Cardiac fibroblast (primary cell): ENCODE measurements at places on chromosomes 7 and 10.

GRCh38 chr7:84900215-84900614 is 286.6 kb downstream of the SEMA3D start:
- no peak for DNase-seq

- DNase-seq: no peak
Measured at GRCh38 chr10:62182595-62182994, 86.0 kb downstream of the RTKN2 start.

- no peak for DNase-seq
Measured at GRCh38 chr7:104327534-104327933, 869 bp upstream of the LHFPL3 start.

GRCh38 chr7:47669178-47669891 is 87.4 kb upstream of the TNS3 start:
- DNase-seq: peak; percentile 95

DNA sequence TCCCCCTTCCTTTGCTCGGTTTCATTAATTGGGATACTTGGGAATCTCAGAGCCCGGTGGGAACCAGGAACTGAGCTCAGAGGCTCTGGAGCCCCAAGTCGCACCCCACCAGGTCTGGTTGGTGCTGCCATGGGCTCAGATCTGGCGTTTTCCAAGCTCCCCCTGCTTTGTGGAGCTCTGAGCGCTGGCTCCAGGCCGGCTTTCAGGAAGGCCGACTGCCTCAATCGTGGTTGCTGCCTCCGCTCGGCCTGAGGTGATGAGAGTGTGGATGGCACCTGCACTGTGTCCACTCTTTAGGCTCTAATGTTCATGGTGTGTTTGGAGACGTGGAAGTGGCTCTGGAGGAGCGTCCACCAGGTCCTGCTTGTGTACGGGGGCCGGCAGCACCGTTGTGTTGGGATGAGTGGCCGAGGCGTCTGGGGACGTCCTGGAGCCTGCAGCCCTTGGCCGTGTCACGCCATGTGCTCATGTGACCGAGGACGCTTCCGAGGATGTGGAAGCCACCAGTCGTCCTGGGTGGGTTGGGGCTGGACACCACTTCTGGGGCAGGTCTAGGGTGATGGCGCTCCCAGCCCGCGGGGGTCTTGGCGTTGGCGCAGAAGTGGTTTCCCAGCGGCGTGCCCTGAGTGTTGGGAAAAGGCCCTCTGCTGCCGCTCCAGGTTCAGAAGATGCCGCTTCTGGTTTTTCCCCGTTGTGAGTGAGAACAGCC is 8.2 kb downstream of the INPP5A start:
- no peak for DNase-seq

DNA sequence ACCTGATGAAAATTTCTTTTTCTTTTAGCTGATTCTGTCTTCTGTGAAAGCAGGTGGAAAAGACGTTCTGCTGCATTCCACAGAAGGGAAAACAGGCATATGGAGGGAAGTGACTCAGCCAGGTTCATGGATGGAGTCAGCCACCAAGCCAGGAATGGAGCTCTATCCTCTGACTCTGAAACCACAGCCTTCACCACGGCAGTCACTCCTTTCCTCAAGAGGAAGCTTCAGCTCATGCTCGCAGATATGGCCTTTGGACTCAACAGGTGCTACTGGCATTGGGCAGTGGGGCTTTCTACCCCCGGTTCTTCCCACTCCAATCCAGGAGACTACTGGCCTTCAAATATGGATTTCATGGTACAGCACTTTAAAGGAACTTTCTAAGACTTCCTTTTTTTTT is 11.5 kb upstream of the PLAU start:
- DNase-seq: peak; percentile 59

GRCh38 chr10:62084451-62084850 is 183.0 kb downstream of the ARID5B start:
- peak; percentile 62 for DNase-seq

GRCh38 chr7:17495655-17496394 is 197.4 kb downstream of the AHR start:
- no peak for DNase-seq

- peak; percentile 93 for DNase-seq
Measured at GRCh38 chr7:100545360-100546128, 6.5 kb downstream of the AGFG2 start.

DNA sequence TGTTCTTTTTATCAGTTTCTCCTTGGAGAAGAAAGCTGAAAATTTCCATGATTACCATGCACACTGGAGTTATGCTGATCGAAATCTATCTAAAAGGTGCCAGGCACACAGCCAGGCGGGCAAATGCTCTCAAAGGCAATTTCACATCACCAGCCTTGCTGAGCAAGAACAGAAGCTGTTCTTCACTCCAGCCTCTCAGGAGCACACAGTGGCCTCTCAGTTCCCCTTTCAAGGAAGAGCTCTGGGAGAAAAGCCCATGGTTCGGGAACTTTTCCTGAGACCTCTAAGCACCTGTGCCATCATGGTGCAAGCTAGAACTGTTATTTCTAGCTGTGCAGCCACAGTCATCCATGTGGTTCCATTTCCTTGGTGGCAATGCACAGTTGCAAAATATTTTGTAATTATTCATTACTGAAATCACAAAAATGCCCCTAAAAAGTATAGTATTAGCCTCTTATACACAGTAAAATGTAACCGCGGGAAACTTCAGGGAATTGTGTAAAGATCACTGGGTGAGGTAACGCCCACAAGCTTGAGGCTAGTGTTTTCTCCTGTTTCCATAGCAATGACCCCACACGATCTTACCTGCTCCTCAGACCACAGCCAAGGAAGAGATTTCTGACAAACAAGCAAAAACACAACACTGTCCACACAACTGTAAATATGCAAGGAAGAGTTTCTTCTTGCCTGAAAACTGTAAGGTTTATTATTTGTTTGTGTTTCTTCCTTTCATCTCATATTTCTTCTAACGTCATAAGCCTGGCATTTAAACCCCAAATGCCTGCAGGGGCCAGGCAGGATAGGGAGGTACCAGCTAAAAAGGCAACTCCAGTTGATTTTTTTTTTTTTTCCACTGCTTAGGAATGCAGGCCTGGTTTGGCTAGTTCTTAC is 121.2 kb downstream of the FAM107B start:
- peak; percentile 62 for DNase-seq

GRCh38 chr10:76265441-76266113 is 834.2 kb downstream of the LRMDA start:
- no peak for DNase-seq

DNA sequence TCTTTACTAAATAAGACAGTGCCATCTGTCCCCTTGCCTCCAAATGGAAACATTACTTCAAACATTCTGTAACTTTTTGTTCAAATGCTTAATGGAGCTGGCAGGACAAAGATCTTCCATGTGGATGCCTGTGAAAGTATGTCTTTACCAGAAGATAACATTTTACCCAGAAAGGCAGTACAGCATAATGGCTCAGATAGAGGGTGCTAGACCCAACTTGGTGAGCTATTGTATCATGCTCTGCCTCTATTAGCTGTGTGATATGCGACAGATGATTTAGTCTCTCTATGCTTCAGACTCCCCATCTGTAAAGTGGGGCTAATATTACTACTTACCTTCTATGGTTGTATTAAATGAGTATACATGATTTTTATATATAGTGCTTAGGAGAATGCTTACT is 8.8 kb upstream of the SMKR1 start:
- peak; percentile 32 for DNase-seq

GRCh38 chr7:69217516-69218350 is 380.5 kb upstream of the AUTS2 start:
- DNase-seq: no peak

DNA sequence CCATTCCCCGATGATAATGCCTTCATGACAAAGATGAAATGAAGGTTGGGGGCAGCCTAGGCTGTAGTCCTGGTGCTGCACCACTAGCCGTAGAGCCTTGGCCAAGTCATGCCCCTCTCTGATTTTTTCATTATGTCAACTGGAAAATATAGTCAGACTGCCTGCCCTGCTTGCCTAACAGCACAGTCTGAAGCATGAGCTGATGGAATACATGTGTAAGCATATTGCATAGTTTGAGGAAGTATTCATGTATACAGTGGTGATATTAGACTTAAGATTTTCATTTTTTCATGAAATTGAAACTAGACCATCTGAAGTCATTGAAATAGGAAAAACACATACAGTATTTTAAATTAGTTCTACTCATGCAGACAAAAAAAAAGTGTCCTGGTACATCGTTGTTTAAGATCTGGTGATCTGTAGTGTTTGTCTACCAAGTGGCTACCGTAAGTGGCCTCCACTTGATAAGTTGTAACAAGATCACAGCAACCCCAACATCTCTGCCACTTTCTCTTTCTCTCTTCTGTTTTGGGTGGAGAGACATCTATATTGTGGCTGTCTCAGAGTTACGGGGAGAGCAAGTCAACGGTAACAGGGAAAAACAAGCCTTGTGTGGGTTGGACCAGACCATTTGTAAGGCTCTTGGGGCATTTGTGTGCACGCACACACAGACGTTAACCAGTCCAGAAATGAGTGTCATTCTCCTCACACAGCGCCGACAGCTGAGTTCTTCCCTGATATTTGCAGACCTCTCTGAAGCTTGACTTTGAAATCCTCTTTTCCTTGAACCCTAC is 716.6 kb upstream of the GALNT17 start:
- no peak for DNase-seq

DNA sequence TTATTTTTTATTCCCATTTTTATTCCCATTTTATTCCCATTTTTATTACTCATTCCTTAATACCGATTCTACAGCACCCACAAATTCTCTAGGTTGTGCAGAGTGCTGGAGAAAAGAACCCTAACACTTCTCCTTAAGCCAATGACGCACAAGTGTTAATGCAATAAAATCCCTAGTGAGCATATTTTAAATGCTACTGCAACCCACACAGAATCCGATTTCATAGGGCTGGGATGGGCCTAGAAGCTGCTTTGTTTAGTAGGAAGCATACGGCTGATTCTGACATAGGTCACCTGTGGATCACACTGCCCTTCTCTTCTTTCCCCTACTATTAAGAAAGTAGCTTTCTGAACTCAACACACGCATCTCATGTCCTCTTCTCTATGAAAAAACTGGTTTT is 45.1 kb upstream of the CABCOCO1 start:
- no peak for DNase-seq

DNA sequence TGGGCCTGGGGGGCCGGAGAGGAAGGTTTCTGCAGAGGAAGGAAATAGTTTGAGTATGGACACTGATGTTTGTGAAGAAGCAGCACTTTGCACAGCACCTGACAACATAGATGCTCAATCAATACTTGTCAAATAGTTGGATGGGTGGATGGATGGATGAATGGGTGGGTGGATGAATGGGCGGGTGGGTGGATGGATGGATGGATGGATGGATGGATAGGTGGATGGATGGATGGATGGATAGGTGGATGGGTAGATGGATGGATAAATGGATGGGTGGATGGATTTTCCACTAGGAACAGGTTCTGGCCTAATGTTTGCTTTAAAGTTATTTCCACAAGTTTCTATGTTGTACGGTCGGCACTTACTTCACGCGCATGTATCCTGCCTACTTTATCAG is 45.3 kb downstream of the COL17A1 start:
- DNase-seq: no peak

DNA sequence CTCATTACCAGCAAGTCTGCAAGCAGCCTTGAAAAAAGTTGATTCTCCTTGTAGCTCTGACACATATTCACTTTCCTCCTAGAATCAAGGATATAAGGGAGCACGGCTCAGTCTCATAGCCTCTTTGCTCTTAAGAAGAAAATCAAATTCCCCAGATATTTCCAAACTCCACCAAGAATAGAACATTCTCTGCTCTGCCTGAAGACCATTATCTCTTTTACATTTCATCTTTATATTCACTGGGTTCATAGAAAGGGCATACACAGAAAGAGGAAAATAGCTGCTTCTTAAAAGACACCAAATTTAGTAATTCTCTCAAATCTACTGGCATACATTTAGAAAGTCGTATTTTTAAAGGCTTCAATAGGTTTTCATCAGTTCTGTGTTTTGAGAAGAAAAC is 92.0 kb downstream of the HPSE2 start:
- DNase-seq: no peak

- DNase-seq: no peak
Measured at GRCh38 chr7:73690646-73691045, 7.2 kb downstream of the BUD23 start.

- DNase-seq: no peak
Measured at GRCh38 chr7:83837683-83838082, 188.7 kb upstream of the SEMA3E start.

- no peak for DNase-seq
Measured at GRCh38 chr7:143299346-143299745, 11.2 kb downstream of the CASP2 start.

DNA sequence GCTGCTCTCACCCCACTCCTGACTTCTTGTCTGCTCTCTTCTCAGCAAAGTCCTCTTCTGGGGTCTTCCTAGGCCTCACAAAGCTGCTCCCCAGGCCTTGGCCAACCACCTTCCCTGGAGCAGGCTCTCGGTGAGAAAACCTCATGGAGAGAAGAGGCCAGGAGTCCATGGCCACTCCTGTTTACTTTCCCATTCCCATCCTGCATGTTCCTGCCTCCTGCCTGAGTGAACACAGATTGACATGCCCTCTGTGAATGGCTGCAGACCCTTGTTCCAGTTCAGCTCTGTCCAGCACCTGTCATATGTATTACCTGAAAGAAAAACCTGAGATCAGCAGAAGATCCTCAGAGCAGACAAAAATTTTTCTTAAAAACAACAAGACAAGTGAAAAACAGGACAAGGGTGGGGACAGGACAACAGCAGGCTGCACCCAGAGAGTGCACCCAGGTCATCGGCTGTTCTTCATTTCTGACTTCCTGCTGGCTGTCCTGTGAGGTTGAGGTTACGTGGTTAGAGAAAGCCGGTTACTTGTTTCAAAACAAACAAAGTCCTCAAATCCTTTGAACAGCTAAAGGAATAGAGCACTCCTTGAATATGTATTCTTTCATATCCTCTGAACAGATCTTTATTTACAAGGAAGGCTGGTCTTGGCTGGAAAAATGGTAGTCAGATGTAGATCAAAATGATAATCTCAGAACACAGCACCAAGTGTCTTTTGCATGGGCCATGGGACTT is 34.0 kb upstream of the DLD start:
- no peak for DNase-seq

GRCh38 chr7:362402-363096 is 72.6 kb downstream of the FOXL3 start:
- peak; percentile 26 for DNase-seq

- peak; percentile 18 for DNase-seq
Measured at GRCh38 chr7:116834815-116835504, 27.4 kb upstream of the CAPZA2 start.

- no peak for DNase-seq
Measured at GRCh38 chr10:114394531-114394930, 9.8 kb downstream of the AFAP1L2 start.

DNA sequence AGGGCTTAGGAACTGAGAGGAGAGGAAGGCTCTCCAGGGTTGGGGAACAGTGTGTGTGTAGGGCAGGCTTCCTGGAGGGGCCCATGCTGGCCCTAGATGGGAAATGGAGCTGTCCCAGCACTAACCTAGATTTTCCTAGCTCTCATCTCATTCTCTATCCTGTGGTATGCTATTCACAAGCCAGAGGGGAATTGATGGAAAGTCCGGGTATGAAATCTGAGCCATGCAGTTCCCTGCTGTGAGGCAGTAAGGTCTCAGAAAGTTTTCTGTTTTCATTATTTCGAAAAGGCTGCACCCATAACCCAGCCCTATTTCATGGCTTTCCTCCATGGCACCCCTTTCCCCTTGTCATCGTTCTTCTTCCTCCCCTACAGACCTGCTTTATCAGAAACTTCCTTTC is 220.3 kb downstream of the RPS24 start:
- DNase-seq: no peak
